ENCODE measurements at places on chromosomes 3 and 15. TPM values are rescaled to one million over a fixed set of nuclear protein-coding genes. Genes with fewer than 3 reads are reported as not detected.

Gene IL17RD
- 11.9 TPM for polyA plus RNA-seq

Gene SAMD7
- not detected for polyA plus RNA-seq

Gene PYGO1
- polyA plus RNA-seq: 0.18 TPM

Gene ITPKA
- 0.55 TPM for polyA plus RNA-seq

Gene GLDN
- polyA plus RNA-seq: 0.32 TPM

Gene LSAMP
- polyA plus RNA-seq: 1.4 TPM

Gene FEZF2
- not detected for polyA plus RNA-seq

Gene SSUH2
- 0.73 TPM for polyA plus RNA-seq

Gene CYP1A2
- polyA plus RNA-seq: not detected

Gene SOX14
- 0.39 TPM for polyA plus RNA-seq

Gene SST
- polyA plus RNA-seq: 3.2 TPM

Gene CADPS
- polyA plus RNA-seq: 14.7 TPM

DNA sequence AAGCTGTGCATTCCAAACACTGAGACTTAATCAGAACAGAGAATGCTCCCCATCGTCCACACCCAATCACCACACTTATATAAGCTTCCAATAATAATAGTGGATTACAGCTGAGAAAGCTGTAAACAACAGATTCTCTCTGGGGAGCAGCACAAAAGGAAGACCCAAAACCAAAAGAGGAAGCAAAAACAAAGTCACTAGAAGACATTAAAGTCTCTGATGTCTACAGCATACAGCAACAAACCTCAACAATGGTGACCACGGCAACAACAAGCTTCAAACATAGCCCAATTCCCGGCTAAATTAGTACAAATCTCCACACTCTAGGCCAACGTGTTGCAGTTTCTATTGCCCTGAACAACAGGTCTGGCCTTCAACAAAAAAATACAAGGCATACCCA lies 37.7 kb downstream of the ZDHHC23 start:
- DNase-seq: peak; percentile 17

- DNase-seq: peak; percentile 12
Observed at GRCh38 chr15:39140060-39140604, 440.7 kb upstream of the THBS1 start.

DNA sequence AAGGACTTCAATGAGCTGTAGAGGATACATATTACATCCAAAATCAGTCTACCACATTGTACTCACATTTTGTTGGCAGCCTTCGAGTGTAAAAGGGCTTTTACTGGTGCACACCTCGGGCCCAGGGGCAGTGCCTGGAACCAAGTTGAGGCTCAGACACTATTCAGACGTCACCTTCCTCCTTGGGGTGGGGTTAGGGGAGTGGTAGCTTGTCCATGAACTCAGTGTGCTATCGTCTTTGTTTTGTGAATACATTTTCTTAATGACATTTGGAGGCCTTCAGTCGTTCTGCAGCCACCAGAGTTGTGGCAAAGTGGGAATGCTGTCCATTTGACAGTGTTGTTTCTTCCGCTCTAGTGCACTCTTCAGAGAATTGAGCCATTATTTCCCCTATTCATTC lies 114.2 kb downstream of the PGPEP1L start:
- no peak for DNase-seq

GRCh38 chr3:143835312-143835711 lies 13.0 kb downstream of the SLC9A9 start:
- DNase-seq: no peak

DNA sequence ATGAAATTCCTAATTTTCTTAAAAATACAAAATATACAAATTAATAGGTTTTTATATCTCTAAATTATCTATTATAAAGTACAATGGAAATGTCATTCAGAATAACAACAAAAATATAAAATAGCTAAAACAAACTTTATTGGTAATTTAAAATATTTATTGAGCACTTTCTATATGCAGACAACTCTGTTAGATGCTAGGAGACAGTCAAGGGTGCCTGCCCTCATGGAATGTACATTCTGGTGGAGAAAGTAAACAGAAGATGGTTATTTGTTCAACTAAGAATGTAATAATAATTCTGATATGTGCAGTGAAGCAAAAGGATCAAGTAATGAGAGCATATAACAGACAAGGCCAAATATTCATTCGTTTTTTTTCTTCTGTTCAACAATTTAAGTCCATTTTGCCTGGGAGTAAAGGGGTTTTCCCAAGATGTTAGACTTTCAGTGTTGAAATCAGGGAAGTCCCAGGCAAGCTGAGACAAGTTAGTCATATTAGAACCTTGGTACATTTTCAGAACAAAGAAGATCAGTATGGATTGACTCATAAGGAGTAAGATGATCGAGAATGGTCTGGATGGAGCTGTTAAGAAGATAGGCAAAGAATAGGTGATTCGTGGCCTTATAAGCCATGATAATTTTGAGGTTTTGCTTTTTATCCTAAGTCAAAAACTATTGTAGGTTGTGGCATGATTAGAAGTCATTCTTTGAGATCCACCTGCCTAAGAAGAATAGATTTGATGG lies 150.2 kb upstream of the MLF1 start:
- DNase-seq: no peak

- no peak for DNase-seq
Observed at GRCh38 chr3:128123156-128123537, 465 bp downstream of the RUVBL1 start.

GRCh38 chr3:177772908-177773557 lies 575.8 kb upstream of the TBL1XR1 start:
- DNase-seq: no peak

DNA sequence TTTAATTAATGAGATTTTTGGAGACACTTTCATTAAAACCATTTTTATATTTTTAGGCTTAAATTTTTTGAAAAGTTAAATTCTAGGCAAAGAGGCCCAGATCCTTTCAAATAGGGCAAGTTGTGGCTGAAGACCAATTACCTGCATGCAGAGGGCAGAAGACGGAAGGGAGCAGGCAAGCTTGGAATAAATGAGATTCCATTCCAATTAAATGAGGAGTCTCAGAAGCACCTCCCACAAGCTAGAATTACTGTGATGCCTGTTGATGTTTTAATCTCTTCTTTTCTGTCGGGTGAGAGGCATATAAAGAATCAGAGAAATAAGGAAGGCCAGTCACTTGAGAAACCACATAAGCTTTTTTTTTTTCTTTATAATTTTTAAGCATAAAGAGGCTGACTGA lies 46.8 kb downstream of the KBTBD8 start:
- peak; percentile 46 for DNase-seq

GRCh38 chr3:50630877-50631276 lies 13.9 kb downstream of the MAPKAPK3 start:
- DNase-seq: no peak

- no peak for DNase-seq
Observed at GRCh38 chr3:112767177-112767576, 79.5 kb downstream of the CD200R1L start.

DNA sequence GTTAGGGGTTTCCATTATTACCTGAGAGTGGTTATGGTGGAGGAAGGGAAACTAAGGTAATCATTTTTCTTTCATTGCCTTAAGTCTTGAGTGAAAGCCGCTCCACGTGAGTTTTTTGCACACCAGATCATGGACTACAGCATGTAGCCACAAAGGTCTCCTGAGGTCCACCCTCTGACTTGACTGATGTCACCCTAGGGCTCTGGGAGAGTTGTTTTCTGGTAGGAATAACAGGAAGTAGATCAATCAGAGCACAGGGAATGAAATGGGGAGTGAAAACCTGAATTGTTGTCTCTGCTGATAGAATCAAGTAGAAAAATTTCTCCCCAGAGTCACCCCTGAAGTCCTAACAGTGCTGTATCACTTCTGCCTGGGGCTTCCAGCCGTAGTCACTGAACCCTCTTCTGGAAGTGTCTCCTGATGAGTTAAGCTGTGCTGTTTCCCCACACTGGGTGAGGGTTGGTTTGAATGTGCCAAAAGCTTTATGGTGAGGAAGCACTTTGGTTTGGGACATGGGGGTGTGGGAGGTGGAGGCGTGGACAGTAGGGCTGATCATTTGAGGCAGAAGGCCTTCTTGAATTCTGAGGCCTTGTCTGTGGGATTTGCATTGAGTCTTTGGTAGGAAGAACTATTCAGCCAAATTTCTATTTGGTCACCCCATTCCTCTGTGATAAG lies 64.3 kb downstream of the SLCO3A1 start:
- DNase-seq: no peak

DNA sequence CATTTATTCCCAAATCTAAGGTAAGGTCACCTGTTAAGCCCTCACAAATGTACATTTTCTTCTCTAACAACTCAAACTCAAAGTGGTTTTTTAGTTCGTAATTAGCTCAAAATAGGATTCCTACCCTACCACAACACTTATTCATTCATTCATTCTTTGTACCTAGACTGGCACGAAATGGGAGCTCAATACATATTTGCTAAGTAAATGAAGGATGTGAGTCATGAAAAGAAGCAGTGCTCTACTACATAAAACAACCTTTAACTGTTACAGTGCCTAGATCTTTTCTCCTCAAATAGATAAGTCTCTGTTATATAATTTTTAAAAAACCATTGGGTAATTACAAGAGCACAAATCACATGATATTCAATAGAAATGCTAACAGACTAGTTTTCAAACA lies 13.1 kb downstream of the RSL24D1 start:
- no peak for DNase-seq

DNA sequence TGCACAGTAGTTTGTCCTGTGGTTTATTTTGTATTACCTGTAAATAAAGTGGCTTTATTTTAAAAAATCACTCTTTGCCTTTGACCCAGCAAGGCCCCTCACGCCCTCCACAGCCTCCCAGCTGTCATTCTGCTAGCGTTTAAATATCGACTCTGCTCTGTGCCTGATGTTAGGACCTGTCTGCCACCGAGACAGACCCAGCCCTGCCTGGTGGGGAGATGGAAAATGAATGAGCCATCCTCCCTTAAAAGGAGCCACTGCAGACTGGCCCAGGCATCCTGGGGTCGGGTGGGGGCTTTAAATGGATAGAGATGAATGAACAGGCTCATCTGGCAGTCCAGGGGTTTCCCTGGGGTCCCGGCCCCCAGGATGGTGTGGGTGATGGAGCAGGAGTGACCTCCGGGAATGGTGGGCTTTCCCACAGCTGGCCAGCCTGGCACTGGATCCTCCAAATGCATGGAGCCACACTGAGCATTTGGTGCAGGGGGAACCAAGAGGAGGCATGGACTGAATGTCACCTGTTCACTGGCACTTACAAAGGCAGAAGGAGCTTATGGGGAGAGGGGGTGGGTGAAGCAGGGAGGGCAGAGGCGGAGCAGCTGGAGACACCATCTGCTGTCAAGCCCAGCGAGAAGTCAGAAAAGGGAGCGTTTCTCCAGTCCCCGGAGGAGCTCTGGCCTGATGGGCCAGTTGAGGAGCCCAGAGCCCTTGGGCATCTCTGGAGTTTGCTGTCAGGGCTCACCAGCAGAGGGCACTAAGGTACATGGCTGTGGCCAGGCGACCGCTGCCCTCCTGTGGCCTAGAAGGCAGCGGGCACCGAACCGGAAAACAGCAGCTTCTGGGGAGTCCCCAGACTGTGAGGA lies 11.9 kb downstream of the GRM2 start:
- DNase-seq: peak; percentile 93

GRCh38 chr3:152508705-152509104 lies 240.0 kb downstream of the MBNL1 start:
- peak; percentile 39 for DNase-seq

DNA sequence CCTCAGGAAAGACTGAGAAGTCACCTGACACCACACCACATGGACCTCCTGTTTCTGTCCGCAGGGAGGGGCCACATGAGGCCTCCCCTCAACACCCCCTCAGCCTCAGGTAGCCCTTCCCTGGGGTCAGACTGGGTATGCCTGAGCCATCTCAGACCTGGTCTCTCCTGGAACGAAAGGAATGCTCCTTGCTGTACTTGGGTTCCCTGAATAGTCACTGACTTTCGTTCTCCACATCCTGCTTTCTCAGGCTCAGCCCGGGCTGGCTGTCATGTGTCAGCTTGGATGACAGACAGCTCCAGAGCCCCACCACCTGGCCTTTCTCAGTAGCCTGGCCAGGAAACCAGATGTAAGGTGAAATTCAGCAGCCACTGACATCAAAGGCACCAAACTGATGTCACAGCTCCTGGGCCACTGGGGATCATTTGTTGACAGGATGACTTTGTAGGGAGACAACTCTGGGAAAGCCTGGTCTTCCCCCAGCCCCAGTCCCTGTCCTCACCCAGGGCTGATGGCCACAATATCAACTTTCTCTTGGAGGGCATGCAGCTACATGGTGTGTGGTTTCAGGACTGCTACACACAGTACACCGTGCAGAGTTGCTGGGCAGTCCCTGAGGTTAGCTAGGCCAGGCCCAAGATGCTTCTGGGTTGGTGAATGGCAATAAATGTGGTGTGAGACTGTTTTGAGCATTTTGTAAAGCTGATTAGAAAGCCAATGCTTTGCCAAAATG lies 141.4 kb upstream of the MRPS22 start:
- peak; percentile 85 for DNase-seq

DNA sequence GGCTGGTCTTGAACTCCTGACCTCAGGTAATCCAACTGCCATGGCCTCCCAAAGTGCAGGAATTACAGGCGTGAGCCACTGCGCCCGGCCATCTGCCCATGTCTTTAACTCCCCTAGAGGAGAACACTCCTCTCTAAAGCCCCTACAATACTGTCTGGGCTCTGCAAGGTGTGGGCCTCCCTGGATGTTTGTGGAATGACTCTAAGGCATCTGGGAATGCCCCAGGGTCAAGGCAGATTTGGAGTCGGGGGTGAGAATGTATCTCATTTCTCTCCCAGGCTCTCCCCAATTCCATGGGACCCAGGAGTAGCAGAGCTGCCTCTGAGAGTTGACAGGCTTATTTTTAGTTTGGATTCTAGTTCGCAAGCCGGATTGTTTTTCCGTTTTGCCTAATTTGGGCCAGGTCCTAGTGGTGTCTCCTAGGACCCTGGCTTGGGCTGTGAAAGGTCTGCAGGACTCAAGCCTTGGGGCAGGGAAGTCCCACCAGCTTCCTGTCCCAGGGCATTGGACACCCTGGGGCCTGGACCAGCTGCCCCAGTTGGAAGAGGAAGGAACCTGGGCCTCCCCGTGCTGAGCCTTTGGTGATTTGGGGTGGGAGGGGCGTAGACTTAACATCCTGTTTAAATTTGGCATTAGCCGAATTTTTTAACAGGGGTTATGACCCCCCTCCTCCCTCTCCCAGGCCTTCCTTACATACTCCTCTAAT lies 53.5 kb downstream of the MAGEF1 start:
- DNase-seq: no peak

- DNase-seq: no peak
Observed at GRCh38 chr15:64842986-64843561, 1.4 kb downstream of the PLEKHO2 start.

DNA sequence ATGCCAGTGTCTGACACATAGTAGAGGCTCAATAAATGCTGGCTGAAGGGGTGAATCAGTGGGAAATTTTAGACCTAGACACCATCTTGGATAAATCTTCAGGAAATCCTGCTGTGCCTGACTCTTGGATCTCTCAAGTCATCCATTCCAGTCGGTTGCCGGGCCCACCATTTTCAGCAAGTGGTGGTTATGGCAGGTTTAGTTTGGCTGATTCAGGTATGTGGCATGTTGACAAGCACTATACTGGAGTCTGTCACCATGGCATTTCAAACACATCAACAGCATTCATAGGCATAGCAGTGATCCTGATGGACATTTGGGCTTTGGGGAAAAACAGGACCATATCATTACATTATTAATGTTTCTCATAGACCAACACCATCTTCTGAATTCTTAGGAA lies 25.7 kb upstream of the APH1B start:
- DNase-seq: no peak
